HL-60 (cell line): ENCODE measurements at places on chromosomes 13 and 19.

DNA sequence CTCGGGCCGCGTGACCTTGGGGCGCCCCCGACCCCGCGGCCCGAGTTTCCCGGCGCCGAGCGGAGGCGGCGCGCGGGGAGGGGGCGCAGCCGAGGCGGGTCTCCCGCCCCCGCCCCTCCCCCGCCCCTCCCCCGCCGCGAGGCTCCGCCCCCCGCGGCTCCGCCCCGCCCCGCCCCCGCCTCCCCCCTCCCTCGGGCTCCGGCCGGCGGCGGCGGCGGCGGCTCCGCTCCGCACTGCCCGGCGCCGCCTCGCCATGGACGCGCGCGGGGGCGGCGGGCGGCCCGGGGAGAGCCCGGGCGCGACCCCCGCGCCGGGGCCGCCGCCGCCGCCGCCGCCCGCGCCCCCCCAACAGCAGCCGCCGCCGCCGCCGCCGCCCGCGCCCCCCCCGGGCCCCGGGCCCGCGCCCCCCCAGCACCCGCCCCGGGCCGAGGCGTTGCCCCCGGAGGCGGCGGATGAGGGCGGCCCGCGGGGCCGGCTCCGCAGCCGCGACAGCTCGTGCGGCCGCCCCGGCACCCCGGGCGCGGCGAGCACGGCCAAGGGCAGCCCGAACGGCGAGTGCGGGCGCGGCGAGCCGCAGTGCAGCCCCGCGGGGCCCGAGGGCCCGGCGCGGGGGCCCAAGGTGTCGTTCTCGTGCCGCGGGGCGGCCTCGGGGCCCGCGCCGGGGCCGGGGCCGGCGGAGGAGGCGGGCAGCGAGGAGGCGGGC, at the start of gene HCN2:
Gene HCN2, plus strand, starts transcription at position 189 of the 703 bp plus-strand sequence. Its CDS starts 65 bp downstream, at position 254.
- DNase-seq: no peak

GRCh38 chr19:31220540-31220939, 128.7 kb downstream of the TSHZ3 start:
- DNase-seq: peak; percentile 71

GRCh38 chr13:91406619-91407018, 8.2 kb downstream of the GPC5 start:
- DNase-seq: peak; percentile 45

- no peak for DNase-seq
Measured at GRCh38 chr19:45413497-45413896, 7.1 kb downstream of the POLR1G start.

DNA sequence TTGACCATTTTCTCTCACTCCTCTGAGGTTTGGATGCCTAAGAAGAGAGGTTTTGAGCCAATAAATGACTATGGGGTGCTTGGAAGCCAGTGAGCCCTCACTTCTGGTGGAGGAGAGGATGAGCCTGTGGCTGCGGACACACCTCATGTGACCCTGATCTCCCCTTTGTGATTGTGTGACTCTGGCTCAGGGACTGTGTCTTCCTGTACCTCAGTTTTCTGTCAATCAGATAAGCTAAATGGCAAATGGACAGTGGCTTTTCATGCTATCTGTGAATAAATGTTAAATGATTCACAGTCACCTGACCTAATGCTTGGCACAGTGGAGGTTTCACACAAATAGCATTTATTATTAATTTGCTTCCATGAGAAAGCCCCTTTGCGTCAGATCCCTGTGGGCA, 2.7 kb downstream of the PSG8 start:
- no peak for DNase-seq

DNA sequence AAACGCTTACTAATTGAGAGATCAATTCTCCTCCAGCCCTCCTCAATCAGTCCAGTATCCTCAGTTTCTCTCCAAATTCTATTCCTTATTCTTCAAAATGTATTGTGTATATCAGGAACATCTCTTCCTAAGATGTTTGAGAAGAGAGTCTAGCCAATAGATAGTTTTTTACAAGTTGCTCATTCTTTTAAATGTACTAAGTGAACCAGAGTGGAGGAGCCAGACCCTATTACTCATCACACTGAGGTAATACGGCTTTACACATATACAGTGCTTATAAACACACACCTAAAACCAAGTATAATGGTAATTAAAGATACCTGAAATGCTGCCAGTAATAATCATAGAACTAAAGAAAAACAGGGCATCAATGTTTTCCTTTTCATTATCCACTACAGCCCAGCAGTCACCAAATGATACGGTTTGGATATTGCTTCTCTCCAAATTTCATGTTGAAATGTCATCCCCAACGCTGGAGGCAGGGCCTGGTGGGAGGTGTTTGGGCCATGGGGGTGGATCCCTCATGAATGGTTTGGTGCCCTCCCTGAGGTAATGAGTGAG, 45.2 kb upstream of the HMGB1 start:
- no peak for DNase-seq

DNA sequence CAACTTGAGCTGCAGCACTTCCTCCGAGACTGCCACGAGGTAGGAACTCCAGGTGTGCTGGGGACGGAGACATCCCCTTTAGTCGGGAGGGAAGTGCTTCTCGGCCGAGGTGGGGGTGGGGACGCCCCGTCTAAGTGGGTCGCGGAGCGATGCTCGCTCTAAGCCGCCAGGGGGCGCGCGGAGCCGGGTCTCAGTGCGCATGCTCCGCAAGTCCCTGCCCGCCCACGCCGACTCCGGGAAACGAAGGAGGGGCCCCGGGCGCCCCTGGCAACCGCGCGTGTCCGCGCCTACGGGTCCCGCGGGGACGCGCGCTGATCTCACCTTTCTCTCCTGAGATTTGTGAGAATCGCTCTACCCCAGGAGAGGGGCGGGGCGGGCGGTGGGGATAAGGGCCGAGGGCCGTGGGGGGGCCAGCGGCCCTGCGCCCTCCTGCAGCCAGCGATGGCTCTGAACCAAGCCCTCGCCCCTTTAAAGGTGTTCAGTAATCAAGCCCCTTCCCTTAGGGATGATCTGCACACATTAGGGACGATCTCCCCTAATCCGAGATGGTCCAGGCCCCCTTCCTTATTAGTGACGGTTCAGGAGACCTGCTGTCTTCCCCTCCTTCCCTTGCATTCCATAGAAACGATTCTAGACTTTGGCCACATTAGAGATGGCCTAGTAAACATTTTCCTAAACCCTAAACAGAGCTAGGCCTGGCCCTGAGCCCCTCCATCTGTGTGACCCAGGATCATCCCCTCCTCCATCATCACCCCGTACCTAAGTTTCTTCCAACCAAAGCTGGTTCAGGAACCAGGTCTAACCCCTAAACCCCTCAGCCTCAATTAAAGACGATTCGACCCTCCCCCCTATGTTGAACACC, 47.3 kb upstream of the SHKBP1 start:
- peak; percentile 68 for DNase-seq

GRCh38 chr13:51551416-51551815, 32.8 kb upstream of the WDFY2 start:
- DNase-seq: no peak

- no peak for DNase-seq
Measured at GRCh38 chr13:114015111-114015968, 41.5 kb upstream of the C13orf46 start.

- DNase-seq: no peak
Measured at GRCh38 chr19:30431591-30431990, 59.4 kb downstream of the ZNF536 start.

GRCh38 chr13:107801621-107802020, 413.7 kb downstream of the LIG4 start:
- DNase-seq: no peak

- DNase-seq: peak; percentile 27
Measured at GRCh38 chr19:18558604-18559003, 934 bp downstream of the KXD1 start.

- DNase-seq: no peak
Measured at GRCh38 chr13:67052550-67053490, 177.3 kb downstream of the PCDH9 start.

DNA sequence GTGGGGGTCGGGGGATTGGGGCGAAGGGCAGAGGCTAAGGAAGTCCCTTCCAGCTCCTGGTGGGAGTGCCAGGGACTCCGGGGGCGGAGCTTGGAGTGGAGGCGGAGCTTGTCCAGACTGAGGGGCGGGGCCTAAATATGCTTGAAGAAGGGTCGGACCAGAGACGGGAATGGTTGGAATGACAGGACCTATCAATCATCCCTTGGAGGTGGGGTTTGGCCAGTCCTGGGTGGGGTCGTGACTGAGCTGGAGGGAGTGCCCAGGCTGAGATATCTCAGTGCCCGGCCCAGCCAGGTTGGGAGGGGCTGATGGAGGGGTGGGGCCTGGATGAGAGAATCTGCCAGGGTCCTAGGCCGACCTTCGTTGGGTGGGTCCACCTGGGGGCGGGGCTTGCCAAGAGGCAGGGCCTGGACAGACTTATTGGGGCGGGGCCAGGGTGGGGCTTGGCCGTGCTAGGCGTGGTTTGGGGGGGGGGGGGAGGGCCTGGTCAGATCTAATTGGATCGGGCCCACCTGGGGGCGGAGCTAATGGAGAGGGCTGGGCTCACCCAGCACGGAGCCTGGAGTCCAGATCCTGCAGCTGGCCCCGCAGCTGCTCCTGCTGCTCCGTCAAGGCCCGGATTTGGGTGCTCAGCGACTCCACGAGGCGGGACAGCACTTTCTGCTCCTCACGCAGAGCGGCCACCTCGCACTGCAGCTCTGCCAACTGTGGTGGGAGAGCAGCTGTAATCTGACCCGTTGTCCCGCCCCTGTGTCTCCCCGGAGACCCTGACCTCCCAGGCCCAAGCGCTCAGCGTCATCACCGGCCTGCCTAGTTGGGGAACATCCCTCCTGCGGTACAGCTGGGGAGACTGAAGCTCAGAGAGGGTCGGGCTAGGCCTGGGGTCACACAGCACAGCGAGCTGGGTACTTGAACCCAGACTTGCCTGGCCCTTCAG, 2.6 kb upstream of the WIZ start:
- no peak for DNase-seq

- DNase-seq: no peak
Measured at GRCh38 chr13:51769455-51770127, 34.4 kb downstream of the DHRS12 start.

DNA sequence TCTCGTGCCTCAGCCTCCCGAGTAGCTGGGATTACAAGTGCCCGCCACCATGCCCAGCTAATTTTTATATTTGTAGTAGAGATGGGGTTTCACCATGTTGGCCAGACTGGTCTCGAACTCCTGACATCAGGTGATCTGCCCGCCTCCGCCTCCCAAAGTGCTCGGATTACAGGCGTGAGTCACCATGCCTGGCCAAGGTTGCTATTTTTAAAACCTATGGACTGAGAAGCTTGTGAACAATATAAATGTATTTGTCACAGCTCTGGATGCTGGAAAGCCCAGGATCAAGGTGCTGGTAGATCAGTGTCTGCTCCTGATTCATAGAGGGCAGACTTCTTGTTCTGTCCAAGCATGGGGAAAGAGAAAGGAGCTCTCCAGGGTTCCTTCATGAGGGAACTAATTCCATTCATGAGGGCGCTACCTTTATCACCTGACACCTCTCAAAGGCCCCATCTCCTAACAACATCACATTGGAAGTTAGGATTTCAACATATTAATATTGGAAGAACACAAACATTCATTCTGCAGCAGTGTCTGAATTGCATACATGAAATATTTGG, 16.1 kb downstream of the CARD8 start:
- no peak for DNase-seq

DNA sequence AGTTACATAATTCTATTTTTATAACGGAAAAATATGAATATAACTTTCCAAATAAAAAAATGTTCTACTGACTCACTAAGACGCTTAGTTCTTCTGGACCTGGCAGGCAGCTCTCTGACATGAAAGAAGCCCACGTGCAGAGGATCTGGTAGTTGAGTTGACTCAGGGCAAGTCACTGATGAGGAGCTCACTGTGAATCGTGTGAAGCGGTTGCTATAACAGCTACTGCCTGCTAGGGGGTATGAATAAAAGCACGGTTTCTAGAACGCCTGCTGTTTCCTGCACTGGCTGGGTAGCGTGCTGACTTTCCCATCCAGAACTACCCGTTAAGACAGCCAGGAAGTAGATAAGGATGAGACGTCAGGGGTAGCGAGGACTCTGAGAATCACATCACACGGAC, 54.7 kb upstream of the WASF3 start:
- DNase-seq: no peak

GRCh38 chr19:16193466-16193865, 4.2 kb upstream of the AP1M1 start:
- DNase-seq: no peak

DNA sequence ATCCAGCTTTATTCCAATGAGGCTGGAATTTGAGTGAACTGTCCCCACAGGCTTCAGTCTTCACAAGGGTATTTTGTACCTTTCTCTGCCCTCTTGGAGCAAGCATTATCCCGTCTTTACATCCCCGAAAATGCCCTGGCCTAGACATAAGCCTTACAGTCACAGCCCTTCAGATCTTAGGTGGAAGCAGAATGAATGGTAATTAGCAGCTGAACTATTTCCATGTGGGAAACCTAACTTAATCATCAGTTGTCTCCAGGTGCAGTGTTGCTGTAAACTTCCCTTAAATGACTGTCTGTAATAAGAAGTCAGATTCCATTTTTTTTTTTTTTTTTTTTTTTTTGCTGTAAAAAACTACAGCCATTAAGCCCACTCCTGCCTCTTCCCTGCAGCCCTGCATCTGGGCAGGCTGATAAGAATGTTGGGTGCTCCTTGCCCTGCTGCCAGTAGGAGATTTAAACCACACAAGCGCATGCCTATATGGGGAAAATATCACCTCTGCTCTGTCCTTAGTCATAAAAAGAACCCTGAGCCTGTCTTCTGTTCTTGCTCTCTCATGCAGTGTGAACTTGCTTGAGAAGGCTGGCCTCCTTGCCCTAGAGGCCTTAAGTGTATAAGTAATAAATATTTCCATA, 426.8 kb upstream of the SLITRK5 start:
- DNase-seq: no peak

DNA sequence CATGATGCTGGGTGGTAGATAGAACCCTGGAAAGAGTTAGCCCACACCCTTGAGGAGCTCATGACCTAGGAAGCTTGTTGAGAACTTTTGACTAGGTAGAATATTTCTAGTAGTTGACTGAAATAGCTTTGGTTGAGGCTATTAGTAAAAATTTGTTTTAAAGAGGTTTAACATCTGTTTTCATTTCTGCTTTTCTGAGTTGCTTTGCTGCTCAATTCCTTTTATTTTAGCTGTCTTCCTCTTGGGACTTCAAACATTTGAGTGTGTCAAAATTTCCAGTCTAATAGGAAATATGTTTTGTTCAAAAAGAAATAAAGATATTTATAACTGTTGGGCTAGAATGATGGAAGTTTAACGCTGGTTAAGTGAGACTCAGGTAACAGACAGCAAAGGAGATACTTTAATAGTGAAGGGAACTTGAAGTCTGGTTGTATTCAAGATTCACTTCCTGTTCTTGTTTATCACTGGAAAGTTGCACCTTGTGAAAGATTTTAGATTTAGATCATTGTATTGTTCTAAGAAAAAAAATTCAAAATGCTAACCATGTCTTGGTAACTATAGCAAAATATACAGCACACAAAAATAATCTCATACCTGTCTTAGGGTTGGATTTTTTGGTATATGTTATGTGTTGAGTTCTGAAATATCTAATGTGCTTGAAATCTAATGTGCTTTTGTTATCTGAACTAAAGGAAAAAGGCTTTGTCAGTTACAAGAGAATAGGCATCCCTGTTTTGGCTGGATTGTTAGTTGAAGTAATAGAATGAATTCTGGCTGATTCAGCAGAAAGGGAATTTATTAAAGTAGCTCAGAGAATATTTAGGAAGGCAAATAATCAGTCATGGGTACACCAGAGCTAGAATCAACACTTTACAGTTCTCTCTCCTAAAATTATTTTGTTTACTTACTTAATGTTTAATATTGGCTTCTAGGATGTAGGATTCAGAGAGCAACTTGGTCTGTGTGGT, 24.4 kb upstream of the GPR18 start:
- DNase-seq: no peak

GRCh38 chr19:30877661-30878113, 471.5 kb downstream of the TSHZ3 start:
- no peak for DNase-seq
